T follicular helper cell (primary cell): ENCODE measurements at places on chromosomes 4 and X.
A peak's percentile ranks its signal among the peaks of the same experiment; 100 is the strongest.

- no peak for DNase-seq
These were observed 5.5 kb downstream of the CASP3 start for GRCh38 chr4:184643731-184644130.

- DNase-seq: no peak
These were observed 429.2 kb upstream of the AR start for GRCh38 chrX:67114635-67115034.

GRCh38 chr4:185210102-185210981 lies 944 bp downstream of the SNX25 start:
- peak; percentile 20 for DNase-seq

- DNase-seq: no peak
These were observed 44.0 kb upstream of the USP38 start for GRCh38 chr4:143140696-143141095.

DNA sequence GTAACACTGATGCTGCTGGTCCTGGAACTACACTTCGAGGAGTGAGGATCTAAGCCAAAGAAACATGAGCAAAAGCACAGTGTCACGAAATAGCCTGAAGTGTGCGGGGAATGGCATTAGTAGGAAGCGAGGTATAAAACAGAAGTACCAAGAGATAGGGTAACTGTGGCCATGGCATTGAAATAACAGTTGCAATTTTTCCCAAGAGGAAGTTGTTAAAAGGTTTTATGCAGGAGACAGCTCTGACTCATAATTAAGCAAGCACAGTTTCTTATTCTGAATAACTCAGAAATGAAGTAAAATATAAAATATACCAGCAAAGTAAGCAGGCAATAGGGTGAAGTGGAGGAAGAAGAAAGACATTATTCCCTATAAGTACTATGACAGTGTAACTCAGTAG lies 90.3 kb upstream of the TMEM150C start:
- DNase-seq: no peak

GRCh38 chr4:138599965-138600364 lies 357.8 kb upstream of the SLC7A11 start:
- no peak for DNase-seq

DNA sequence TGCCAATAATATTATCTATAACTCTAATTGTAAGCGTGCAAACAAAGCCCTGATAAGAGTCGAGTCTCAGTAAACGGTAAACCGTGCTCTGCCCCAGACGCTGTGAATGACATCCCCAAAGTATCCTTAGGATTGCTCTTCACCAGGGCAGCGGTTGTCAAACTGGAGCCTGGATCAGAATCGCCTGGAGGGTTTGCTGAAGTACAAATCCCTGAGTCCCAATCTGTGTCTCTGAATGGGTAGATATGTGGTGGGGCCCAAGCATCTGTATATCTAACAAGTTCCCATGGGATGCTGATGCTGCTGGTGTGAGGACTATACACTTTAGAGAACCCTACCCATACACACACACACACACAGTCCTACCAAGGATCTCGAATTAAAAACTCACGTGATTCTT lies 813 bp upstream of the APBB2 start:
- DNase-seq: no peak

DNA sequence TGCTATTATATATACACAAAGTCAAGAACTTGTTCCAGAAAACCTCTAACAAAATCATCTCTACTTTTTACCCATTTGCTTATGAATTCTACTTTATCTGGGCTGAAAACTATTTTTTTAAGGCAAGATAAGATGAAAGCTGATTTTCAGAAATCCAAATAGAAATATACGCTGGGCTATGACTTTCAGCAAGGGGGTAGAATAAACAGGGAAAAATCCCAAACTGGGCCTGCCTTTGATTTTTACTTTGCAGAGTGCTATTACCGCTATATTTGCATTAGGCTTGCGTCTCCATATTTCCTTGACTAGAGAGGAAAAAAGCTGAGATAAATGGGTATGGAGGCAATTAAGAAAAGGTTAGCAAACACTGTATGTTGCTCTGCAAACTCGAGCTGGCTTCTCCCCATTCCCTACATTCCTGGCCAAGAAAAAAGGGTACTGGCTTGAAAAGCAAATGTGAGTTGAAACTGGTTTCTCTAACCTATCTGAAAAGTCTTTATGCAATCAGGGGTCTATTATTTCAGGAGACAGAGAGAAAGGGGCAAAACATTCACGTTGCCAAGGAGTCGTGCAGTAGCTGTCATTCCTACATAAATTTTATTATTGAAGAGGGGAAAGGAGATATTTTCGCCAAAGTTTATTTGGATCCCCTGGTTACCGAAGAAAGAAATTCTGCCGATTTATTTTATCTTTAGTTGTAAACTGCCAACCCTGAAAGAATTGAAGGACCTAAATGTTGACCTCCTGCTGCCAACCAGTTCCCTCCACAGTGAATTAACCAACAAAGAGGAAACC lies 2.2 kb downstream of the TMEM47 start:
- no peak for DNase-seq

DNA sequence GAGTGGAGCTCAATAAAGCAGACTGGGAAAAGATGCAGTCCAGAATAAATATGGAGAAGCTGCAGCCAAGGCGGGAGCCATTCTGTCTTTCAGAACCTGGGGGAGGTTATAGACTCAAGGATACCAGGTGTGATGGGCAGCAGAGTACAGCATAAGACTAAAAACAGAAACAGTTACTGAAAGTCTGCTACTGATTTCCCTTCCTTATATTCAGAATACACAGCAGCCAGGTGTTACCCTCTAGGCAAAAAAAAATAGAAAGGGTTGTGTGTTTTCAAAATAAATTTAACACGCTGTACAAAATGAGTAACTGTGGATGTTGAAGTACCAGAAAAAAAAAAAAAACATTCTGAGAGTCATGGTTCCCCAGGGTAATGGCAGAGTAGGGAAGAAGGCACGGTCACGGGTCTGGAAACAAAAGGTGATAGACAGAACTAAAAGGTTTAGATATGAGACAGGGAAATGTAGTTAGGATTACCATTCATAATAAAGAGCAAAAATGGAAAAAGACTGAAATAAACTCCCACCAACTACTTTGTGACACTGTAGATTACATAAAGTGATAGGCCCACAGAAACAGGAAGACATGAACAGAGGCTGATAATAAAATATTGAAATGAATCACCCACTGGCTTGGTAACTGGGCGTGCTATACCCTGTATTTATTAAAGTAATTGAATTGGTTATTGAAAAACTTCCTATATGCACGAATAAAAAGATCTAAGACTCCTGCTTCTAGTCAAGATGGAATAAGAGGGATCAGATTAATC lies 10.8 kb upstream of the HHIP start:
- DNase-seq: no peak

GRCh38 chrX:2542826-2543521 lies 42.2 kb upstream of the DHRSX start:
- DNase-seq: no peak

- no peak for DNase-seq
These were observed 600.3 kb downstream of the SPRY1 start for GRCh38 chr4:123996718-123997510.

- DNase-seq: no peak
These were observed 187.6 kb upstream of the HAND2 start for GRCh38 chr4:173717581-173717980.

- no peak for DNase-seq
These were observed 128.3 kb upstream of the KLF3 start for GRCh38 chr4:38535717-38536116.

- DNase-seq: no peak
These were observed 30.3 kb upstream of the ADH1C start for GRCh38 chr4:99382745-99383360.

DNA sequence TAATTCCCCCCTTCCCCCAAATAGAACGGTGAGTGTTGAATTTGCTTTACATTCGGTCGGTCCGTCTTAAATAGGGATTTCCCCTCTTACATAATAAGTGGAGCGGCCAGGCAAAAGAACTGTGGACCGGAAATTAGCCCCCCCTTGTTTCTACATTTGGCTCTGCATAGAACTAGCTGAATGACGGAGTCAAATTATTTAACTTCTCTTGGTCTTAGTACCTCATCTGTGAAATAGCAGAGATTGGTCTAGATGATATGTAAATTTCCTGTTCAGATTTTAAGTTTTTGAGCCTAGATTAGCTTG lies 1.3 kb downstream of the SPATA18 start:
- no peak for DNase-seq

- DNase-seq: no peak
These were observed 1.7 kb downstream of the PPP1R3F start for GRCh38 chrX:49271341-49271740.

GRCh38 chrX:19720236-19720635 lies 167.2 kb downstream of the SH3KBP1 start:
- no peak for DNase-seq

GRCh38 chrX:47172549-47172948 lies 21.1 kb upstream of the UBA1 start:
- DNase-seq: no peak

- no peak for DNase-seq
These were observed 64.6 kb downstream of the CRLF2 start for GRCh38 chrX:1147611-1148515.

- no peak for DNase-seq
These were observed 42.5 kb upstream of the C1GALT1C1 start for GRCh38 chrX:120672389-120672788.

DNA sequence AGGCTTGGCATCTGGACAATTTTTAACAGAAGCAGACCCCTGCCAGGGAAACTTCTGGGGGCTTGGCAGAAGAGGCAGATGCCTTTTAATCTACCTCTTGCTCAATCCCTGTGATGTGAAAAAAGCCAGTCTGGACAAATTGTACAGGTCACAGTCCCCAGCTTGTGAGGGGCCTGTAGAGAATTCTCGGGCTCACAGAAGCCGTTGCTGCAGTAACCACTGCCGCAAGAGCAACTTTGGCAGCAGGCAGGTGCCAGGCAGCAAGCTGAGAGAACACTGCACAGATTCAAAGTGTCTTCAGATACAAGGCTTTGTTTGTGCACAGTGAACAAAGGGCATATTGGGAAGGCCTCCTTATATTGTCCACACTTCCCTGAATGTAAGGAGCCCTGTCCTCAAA lies 11.7 kb downstream of the GPKOW start:
- no peak for DNase-seq

GRCh38 chrX:134929808-134930207 lies 61.0 kb upstream of the SMIM10 start:
- DNase-seq: no peak

DNA sequence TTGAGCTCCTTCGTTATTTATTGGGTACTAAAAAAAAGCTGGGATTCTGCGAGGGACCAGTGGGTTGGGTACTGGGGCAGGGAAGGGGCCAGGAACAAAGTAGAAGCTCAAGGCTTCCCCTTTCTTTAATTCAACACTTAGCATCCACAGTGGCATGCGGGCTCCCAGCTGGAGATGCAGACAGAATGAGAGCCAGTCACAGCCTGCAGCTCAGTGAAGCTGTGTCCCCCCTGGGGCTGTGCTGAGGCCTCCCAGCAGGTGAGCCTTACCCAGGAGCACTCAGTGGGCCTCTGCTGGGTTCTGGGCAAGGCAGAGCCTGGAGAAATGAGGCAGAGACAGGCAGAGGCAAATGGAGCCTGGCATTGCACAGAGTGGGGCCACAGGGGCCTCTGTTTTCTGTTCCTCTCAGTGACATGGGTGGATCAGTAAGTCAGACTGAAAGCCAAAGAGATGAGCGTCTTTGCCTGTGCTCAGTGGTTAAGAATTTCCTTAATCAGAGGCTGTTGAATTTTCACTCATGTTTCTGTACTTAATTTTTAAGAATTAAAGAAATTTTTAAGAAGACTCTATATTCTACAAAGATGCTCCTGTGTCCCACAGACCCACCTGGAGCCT lies 181.4 kb upstream of the RBPJ start:
- no peak for DNase-seq

- DNase-seq: no peak
These were observed 215.5 kb upstream of the VEGFC start for GRCh38 chr4:177008071-177008835.

DNA sequence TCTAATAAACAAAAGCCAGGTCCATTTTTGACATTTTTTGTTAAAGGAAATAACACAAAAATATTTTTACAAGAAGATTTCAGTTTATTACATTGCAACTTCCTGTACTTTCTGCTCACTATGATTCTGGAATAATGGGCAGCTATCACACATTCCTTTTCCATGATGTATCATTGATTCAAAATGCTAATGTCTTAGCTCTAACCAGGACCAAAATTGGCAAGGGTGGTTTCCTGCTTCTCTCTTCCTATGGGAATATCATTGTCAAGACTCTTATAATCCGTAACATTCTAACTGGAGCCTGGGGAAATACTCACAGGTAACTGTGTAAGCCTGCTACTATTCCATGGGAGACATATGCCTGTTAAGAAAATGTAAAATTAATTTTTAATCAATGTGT lies 218.6 kb downstream of the DCAF12L2 start:
- DNase-seq: no peak

- DNase-seq: no peak
These were observed 7.8 kb downstream of the RBM47 start for GRCh38 chr4:40621592-40622512.

GRCh38 chr4:116361790-116362189 lies 723.6 kb downstream of the TRAM1L1 start:
- DNase-seq: no peak

- DNase-seq: no peak
These were observed 14.9 kb downstream of the TIFA start for GRCh38 chr4:112270640-112271421.

DNA sequence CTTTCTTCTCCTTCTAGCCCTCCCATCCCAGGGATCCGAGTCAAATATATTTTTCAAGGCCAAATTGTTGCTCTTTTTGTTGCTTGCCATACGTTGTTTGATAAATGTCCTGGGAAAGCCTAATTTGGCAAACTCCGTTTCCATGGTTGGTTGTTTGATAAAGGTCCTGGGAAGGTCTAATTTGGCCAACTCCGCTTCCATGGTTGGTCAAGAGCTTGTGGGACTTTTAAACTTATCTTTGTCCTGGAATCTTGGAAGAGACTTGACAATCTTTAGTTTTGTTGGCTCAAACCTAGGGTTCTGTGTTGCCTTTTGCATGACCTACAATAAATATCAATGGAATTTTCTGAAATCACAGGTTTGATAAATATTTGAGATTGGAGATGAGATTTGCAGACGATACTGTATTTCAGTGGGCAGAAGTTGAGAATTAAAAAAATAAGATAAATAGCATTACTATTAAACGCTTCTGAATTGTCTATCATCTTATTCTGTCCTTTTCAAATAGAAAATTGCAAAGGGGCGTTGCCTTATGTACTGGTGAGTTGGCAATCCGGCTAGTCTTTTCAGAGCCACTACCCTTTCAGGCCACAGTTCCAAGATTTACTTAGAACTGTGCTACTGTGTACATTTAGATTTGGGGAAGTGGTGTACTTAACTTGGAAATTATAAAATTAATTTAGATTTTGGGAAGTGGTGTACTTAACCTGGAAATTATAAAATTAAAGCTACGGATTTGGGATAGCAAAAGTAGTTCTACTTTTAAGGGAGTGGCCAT lies 804 bp downstream of the OSTC start:
- no peak for DNase-seq

- DNase-seq: no peak
These were observed 19.2 kb downstream of the MEPE start for GRCh38 chr4:87851953-87852352.

- DNase-seq: no peak
These were observed 48.1 kb upstream of the HMX1 start for GRCh38 chr4:8919651-8920288.

- peak; percentile 46 for DNase-seq
These were observed 16.0 kb downstream of the UTP3 start for GRCh38 chr4:70704215-70704930.

- DNase-seq: no peak
These were observed 79.6 kb upstream of the PLAC1 start for GRCh38 chrX:134737721-134738369.

- DNase-seq: no peak
These were observed 41.0 kb downstream of the FAT4 start for GRCh38 chr4:125355791-125356190.
